ENCODE measurements at places on chromosomes 1 and 21.

GRCh38 chr1:10833630-10834557, 37.4 kb upstream of the CASZ1 start:
- no peak for DNase-seq

DNA sequence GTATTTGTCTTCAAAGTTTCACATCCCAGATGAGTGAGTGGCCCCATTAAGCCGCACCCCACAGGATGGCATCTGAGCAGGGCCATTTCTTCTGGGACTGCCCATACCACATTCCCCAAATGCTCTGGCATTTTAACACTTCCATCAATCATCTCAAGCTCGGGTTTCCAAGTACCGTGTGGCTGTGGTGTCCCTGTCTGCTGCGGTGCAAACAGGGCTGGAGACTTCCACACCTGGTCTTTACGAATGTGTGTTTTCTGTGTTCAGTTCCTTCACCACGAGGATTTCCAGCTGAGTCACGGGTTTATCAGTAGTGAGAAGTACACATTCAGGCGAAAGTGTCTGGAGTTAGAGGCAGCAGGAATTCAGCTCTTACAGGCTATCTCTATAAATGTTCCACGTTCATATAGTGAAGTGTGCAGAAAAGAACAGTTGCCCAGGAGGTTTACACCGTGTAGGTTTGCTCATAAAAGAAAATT, 195.2 kb downstream of the RHOU start:
- peak; percentile 31 for DNase-seq

- no peak for DNase-seq
Observed at GRCh38 chr21:39020751-39021477, 162.3 kb downstream of the PSMG1 start.

- no peak for DNase-seq
Observed at GRCh38 chr1:199832451-199832850, 195.1 kb upstream of the NR5A2 start.

GRCh38 chr1:15236321-15236721, 10.7 kb upstream of the FHAD1 start:
- peak; percentile 62 for DNase-seq

GRCh38 chr21:28754127-28754611, 238.5 kb downstream of the LTN1 start:
- no peak for DNase-seq

GRCh38 chr1:102640872-102641271, 467.4 kb downstream of the COL11A1 start:
- DNase-seq, result no peak

DNA sequence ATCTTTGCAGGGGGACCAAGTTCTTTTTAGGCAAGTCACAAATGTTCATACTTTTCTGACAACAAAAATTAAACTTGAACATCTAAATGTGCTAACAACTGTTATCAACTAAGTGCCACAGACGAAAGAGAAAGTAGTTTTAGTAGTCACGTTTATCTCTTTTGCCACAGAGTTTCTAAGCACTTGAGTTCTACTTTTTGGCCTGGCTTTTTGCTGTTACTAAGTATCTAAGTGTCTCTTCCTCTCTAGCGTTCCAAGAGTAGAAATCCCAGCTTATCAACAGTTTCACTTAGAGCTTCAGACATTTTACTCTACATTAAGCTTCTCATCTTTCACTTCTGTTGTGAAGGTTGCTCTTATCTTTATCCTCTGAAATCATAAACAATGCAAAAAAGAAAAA, 34.2 kb downstream of the GATAD2B start:
- no peak for DNase-seq

GRCh38 chr1:206944703-206945102, 1.6 kb downstream of the PIGR start:
- DNase-seq, result no peak

DNA sequence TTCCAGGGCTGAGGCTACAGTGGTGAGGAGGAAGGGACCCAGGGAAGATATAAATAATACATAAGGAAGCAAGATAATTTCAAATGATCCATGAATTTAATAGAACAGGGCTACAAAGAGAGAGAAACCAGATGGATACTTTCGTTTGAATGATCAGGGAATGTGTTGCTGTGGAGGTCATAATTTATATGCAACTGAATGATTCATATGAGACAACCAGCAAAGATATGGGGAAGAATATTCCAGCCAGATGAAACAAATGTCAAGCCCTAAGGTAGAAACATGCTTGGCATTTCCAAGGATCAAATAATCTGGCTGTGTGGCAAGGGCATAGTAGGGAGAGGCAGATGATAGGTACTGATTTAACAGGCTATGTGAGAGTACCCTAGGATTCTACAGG, 84.8 kb upstream of the ZC3H11B start:
- no peak for DNase-seq

DNA sequence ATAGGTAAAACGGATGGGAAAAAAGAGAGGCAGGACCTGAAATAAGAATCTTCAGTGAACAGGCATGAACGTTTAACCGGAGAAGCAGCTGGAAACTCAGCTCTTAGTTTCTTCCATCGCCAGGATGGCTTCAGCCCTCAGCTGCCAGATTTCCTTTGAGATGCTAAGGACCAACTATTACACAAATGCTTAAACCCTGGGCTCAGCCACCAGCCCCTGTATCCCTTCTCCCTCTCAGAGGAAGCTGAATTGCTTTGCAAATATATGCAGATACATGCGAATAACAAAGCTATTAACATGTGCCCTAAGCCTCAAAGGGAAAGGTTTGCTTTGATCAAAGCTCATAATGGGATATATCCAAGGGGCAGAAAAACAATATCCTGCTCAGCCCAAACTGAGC, 515.1 kb downstream of the OMA1 start:
- DNase-seq, result peak; percentile 62

DNA sequence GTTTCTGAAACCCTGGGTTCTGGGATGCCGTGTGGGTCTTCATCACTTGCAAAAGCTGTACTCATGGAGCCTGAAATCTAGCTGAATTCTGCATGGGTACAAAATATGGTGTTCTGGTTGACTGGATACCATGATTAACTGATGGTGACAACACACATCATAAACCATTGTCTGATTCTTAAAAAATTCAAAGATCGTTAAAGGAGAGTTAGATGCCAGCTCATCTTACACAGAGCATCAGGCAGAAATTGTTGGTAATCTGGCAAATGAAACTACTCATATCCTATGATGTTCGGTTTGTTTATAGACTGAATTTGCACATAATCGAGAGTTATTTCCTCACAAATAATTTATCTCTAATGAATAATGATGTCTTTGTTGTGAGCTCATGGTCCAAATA, 218.1 kb upstream of the PKN2 start:
- no peak for DNase-seq

GRCh38 chr1:23664837-23665795, 26.5 kb upstream of the RPL11 start:
- DNase-seq, result peak; percentile 54

- DNase-seq, result no peak
Observed at GRCh38 chr1:25135909-25136308, 96.4 kb downstream of the SYF2 start.

GRCh38 chr21:35855484-35855883, 204.8 kb downstream of the SETD4 start:
- DNase-seq, result no peak

GRCh38 chr1:59972216-59972927, 45.8 kb upstream of the CYP2J2 start:
- no peak for DNase-seq

- no peak for DNase-seq
Observed at GRCh38 chr1:23638188-23638619, 53.4 kb upstream of the RPL11 start.

- DNase-seq, result no peak
Observed at GRCh38 chr1:7591565-7591964, 179.5 kb upstream of the VAMP3 start.

DNA sequence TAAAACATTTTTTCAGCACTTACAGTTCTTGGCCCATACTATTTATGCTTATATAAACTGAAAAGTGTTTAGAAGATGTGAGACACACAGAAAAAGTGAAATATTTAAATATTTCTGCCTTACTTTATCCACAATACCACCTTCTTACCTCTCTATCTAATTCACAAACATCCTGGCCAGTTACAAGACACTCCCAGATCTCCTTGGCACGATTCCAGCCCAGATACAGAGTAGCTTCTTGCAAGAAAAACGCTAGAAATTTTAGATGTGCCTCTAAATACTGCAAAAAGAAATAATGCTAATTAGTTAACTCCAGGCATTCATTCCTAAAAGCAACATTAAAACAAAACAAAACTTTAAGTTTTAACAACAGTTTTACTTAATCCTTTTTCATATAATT, 68.4 kb downstream of the USP24 start:
- no peak for DNase-seq

GRCh38 chr21:44966135-44967081, 26.6 kb downstream of the SLX9 start:
- no peak for DNase-seq

DNA sequence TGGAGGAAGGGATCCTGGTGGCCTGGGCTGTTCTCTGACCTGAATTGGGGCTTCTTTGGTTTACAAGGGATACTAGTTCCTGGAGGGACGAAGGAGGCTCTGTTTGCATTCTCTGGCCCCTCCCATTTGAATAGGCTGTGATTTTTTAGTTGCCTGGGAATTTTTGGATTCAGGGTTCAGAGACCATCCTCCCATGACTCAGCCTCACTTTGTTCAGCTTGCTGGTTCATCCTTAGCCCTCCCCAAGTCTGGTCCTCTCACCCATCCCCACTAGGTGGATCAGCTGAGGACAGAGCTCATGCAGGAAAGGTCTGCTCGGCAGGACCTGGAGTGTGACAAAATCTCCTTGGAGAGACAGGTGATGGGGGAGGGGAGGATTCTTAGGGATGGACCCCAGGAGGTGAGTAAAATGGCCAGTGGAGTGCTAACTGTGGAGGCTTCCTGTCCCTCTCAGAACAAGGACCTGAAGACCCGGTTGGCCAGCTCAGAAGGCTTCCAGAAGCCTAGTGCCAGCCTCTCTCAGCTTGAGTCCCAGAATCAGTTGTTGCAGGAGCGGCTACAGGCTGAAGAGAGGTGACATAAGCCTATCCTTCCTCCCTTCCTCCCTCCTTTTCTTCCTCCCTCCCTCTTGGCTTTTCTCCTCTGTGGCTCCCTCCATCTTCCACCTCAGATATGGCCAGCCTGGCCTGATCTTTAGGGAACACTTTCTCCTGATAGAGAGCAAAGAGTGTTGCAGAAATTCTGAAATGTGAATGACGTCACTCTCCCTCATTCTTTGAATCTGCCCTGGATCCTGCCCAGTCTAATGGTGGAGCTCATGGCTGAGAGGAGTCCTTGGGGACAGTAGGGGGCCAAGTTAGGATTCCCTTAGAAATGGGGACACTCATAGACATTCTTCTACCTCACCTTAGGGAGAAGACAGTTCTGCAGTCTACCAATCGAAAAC, 4.5 kb upstream of the TUFT1 start:
- DNase-seq, result no peak

DNA sequence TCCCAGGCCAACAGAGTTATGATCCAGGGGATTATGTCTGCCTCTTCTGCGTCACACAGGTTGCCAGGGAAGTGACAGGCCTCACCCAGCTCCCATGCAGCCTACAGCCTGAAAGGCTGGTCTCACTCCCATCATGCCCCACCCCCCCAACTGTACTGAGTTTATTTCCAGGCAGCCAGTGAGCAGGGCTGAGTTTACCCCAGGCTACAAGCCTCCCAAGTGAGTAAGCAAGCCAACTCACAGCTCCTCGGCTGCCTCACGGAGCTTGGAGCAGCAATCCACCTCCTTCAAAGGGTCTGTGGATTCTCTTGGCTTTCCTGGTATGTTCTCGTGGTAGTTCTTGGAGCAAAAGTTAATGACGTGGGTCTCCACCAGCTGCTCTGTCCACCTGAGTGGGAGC, 1147.6 kb upstream of the ADGRL4 start:
- DNase-seq, result no peak

DNA sequence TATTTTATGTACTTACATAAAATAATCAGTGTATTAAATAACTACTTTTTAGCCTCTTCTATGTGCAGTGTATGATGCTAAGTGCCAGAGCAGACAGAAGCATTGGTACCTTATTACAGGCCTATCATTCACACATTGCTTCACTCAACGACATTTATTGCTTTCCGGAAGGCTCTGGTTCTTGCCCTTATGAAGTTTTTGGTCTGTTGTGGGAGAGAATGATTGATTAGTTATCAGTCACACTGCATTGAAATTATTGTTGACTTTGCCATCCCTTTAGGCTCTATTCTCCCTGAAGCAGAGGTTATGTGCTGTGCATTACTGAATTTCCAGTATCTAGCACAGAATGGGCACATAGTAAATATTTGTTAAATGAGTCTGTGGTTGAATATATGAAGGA, 178.0 kb downstream of the HHAT start:
- DNase-seq, result no peak

DNA sequence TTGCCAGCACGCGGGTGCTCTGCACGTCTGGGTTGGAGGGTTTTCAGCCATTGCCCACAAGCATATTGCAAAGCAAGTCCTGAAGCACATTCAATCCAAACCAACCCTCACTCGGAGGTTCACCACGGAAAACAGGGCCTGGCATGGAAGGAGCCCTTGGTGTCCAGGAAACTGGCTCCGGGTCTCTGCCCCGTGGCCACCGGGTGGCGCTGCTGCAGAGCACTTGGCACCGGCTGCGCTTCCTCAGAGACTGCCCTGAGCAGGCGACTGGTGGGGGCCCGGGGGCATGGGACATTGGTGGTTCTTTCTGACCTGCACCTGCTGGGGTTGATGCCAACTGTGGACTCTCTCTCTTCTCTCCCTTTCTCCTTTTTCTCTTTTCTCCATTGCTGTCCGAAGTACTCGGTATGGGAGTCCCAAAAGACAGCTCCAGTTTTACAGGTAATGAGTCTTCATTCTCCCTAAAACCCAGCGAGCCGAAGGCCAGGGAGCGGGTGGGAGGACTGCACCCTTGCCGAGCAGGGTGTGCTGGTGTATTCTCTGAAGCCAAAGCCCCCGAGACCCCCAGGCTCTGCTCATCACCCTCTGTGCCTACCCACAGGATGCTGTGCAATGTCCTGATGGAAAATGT, 4.1 kb upstream of the KCNAB2 start:
- peak; percentile 93 for DNase-seq

GRCh38 chr21:33386222-33386784, 16.9 kb upstream of the IFNGR2 start:
- DNase-seq, result peak; percentile 53

GRCh38 chr1:218852527-218852926, 321.2 kb upstream of the LYPLAL1 start:
- no peak for DNase-seq

DNA sequence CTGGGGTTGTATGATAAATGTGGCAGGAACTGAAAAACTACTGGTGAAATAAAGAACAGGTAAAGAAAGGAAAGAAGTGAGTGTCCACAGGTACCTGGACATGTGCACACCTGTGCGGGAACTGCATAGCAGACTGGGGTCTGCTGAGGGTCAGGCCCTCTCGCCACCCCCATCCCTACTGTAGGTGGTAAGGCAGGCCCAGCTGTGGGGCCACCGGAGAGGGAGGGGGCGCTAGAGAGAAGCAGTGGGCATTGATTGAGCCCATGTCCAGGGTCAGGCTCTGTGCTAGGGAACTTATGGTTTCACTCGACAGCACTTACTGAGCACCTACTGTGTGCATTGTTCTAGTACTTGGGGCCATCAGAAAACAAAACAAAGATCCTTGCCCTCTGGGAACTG, 400.5 kb downstream of the MATN1 start:
- DNase-seq, result peak; percentile 61

- DNase-seq, result no peak
Observed at GRCh38 chr1:23178414-23178813, 9.8 kb upstream of the LUZP1 start.
